ENCODE measurements at places on chromosomes 2 and 18. TPM values are rescaled to one million over a fixed set of nuclear protein-coding genes. Genes with fewer than 3 reads are reported as not detected.
A peak's percentile ranks its signal among the peaks of the same experiment; 100 is the strongest.

- DNase-seq, result no peak
These were observed 54.2 kb upstream of the POMC start for GRCh38 chr2:25222477-25223121.

DNA sequence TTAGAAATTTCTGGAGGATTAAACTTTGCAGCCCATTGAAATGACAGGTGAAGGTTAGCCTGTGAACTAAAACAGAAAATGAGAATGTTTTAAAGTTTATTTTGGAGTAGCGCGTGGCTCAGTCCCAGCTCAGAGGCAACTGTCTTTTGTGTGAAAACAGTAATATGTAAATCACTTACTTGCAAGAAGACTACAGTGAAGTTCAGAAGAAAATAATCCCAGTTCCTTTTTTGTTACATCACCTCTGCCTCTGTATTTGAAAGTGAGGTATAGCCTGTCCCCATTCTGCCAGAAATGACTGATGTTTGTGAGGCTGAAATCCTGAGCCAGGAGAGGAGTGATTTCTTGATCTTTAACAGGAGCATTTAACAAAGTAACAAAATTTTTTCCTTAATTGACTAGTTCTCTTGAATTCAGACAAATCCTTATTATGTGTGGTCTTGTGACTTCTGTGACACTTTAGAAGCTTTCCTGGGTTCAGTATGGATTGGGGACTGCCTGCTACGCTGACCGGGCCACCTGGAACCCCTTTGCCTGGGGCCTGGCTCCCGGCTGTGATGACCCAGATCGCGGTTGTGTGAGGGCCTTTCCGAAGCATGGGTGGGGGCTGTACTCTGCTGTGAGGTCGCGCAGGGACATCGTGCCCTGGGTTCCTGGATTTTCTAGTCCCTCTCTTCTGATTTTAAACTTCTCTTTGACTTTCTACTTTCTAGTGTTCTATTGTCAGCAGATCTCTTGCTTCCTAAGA lies 24.3 kb downstream of the TRAPPC12 start:
- no peak for DNase-seq

DNA sequence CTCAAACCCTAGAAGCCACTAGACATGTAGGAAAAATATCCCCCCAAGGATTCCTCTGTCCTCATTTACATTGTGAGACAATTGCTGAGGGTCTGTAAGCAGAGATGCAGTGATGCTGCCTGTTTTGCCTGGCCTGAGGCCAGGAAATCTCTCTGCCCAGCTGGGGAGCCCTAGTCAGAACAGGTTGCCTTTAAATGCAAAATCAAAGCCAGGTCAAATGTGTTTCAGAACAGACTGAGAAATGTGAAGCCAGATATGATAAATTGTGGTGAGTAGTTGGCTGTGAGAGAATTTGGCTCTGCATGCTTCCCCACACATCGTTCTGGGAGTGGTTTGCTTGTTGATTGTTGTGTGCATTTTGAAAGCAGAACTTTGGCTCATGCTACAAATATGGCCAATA lies 38.4 kb upstream of the NXPH2 start:
- DNase-seq, result no peak

- DNase-seq, result no peak
These were observed 27.5 kb upstream of the MCFD2 start for GRCh38 chr2:46942891-46943626.

GRCh38 chr18:22847392-22847791 lies 85.7 kb upstream of the RBBP8 start:
- no peak for DNase-seq

DNA sequence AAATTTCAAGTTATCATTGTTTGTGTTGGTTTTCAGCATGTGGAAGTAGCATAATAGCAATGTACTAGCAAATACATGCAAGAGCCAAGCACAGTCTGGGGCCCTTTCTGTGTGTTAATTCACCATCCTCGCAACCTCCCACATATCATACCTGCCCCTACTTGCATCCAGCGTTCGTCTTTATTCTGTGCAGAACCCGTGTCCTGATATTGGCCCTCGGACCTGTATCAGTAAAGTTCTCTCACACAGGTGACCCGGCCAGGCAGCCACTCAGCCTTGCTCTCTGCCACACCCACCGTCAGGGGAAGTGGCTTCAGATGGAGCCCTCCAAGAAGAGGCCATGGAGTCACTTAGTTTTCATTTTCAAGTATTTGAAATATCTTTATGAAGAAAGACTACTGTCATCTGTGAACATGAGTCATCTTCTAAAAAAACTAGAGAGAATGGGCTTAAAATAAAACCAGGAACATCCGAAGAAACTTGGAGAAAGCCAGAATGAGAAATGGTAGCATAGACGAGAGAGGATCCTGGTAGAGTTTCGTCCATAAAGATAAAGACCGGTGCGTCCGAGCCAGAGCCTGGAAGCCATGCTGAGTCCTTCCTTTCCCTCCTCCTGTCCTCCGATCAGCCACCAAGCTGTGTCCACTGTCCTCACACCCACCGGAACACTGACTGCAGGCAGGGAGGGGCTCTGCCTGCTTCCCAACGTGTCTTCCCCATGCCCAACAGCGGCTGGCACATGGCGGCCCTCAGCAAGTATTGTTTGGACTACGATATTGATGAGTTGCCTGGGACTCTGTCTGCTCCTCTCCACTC lies 57.3 kb upstream of the RPL31 start:
- DNase-seq, result peak; percentile 17

DNA sequence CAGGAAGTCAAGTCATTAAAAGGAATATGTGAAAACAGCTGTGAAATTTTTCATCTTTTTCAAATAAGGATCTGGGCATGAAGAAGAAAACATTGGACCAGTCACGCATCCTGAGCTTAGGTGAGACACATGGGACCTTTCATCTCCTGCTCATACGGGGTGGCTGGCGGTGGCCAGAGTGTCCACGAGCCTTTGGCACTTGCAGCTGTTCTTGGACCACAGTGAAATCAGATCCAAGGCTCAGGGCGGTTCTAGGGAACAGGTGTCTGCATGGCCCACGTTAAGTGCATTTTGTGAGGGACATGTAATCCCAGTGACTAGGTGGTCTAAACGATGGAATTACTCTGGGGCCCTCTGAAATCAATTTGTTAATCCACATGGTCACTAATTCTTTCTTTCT lies 212.7 kb upstream of the COPS8 start:
- DNase-seq, result no peak

GRCh38 chr2:65351948-65352595 lies 80.3 kb downstream of the SPRED2 start:
- DNase-seq, result no peak

- no peak for DNase-seq
These were observed 258.0 kb downstream of the CDH20 start for GRCh38 chr18:61591253-61591652.

GRCh38 chr2:38178556-38179419 lies 102.8 kb upstream of the CYP1B1 start:
- DNase-seq, result peak; percentile 68

GRCh38 chr2:234981197-234982095 lies 29.6 kb downstream of the SH3BP4 start:
- peak; percentile 63 for DNase-seq

DNA sequence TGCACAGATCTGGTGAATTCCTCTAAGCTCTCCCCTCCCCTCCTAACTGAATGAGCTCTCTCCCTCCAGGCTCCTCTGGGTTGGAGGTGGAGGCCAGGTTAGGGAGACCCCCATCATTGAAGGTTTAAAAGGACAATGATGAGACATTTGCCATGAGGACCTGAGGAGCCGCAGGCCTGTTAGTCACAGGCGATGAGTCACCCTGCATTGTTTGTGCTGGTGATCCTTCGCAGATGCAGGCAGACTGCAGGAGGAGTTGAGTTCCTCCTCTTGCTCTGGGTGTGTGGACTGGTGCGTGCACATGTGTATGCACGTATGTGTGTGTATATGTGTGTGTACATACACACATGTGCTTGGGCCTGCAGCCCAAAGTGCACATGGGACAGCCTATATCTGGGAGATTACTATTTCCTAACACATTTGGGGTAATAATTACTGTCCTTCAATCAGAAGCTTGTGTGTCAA lies 42.0 kb downstream of the MCFD2 start:
- DNase-seq, result peak; percentile 77

DNA sequence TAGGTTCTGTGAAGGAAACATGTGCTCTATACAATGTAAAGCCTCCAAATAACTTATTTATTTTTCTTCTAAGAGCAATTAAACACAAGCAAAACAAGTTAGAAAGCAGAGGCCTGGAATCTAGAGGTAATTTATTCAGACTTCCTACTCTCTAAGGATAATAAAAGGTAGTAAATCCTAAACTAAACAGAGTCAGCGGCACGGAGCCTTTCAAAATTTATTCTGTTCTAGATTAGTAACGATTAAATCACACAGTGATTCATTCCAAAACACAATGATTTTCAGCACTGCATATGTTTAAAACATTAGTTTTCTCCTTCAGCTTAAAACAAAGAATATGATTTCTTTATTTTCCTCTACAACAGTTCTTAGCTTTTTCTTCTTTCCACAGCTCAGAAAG lies 160.9 kb downstream of the FBXO15 start:
- no peak for DNase-seq

GRCh38 chr2:65214361-65214760 lies 13.3 kb upstream of the ACTR2 start:
- DNase-seq, result no peak

- no peak for DNase-seq
These were observed 386.4 kb downstream of the TRIB2 start for GRCh38 chr2:13103151-13103550.

- no peak for DNase-seq
These were observed 29.3 kb downstream of the RDH14 start for GRCh38 chr2:18531194-18531593.

DNA sequence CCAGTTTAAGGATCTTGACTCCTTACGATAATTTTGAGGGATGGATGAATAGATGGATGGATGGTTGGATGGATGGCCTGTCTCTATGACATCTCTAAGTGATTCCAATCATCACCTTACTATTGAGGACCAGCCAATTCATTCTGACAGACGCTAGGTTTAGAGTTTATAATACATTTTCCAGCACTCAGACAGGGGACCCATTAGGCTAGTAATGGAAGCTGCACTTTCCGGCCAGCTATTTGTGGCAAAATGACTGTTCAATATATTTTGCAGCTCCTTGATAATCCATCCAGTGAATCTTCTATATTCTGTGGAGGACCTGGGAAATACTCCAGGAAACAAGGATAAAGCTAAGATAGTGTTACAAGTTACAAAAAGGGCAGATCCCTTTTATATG lies 262.9 kb downstream of the TDRD15 start:
- DNase-seq, result no peak

GRCh38 chr2:86138736-86139625 lies 32.9 kb downstream of the PTCD3 start:
- no peak for DNase-seq

- no peak for DNase-seq
These were observed 103.6 kb downstream of the CDK15 start for GRCh38 chr2:201909961-201910361.

- no peak for DNase-seq
These were observed 36.8 kb downstream of the TOGARAM2 start for GRCh38 chr2:29017716-29018435.

DNA sequence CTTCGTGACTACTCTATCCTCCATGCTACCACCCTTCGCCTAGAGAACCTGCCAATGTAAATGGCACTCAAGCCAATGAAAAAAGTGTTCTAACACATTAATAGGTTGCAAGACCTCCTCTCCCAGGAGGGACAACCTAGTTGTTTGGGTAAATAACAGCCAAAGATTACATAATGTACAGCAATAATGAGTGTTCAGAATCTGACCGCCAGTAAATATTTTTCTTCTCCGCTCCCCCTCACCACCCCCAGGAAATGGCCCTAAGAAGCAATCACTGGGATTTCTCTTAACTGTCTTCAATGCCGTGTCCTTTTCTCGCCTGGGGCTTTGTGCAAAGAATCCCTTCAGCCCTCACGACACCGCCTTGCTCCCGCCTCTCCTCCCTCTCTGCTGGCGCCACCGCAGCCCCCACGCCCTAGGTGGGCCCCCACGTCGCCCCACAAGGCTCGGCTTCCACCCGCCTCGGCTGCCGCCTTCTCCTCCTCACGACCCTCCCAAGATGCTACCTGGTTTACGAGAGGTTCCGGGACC lies 458 bp downstream of the HYCC2 start:
- no peak for DNase-seq

GRCh38 chr2:226755631-226756030 lies 44.0 kb downstream of the IRS1 start:
- no peak for DNase-seq

DNA sequence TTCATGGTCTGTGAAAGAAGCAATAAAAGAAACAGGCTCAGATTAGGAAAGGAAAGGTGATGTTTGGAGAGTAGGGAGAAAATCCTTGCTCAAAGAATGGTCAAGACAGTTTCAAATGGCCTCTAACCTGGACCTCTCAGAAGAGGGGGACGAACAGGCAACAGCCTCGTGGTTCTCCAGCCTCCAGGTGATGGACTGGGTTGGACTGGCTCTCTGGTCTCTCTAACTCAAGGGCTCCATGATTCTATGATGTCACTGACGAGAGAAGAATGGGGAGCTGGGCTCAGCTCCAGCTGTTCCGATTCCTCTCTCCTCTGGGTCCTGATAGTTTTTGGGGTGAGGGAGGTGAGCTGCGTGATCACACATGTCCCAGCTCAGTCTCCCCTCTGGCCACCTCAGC lies at the start of gene C2orf74:
Gene C2orf74, plus strand, starts transcription at position 301 of the 400 bp plus-strand sequence. CDS start 327 bp downstream, outside the sequence.
- DNase-seq, result no peak

SPATA3 gene
- total RNA-seq, result not detected

ATAD2B gene
- total RNA-seq, result 13.4 TPM

GPATCH11 gene
- total RNA-seq, result 0.45 TPM

UCN gene
- not detected for total RNA-seq

GRHL1 gene
- total RNA-seq, result 5.7 TPM

NT5DC4 gene
- not detected for total RNA-seq

PROKR1 gene
- not detected for total RNA-seq

ALK gene
- total RNA-seq, result 0.92 TPM

DTYMK gene
- 14.1 TPM for total RNA-seq

GPR35 gene
- total RNA-seq, result 68.9 TPM

DSG2 gene
- total RNA-seq, result 49.7 TPM

Measured in stomach (tissue), 19 donors.